Stimulated activated CD8-positive, alpha-beta memory T cell treated with anti-CD3 and anti-CD28 coated beads, Interleukin-15, amount 100 ng/mL, for 24 hours (primary cell): ENCODE measurements at places on chromosomes 6 and 20.

- no peak for DNase-seq
Measured at GRCh38 chr6:84671183-84671582, 93.2 kb downstream of the TBX18 start.

GRCh38 chr6:144384427-144384826, 99.3 kb downstream of the UTRN start:
- no peak for DNase-seq

DNA sequence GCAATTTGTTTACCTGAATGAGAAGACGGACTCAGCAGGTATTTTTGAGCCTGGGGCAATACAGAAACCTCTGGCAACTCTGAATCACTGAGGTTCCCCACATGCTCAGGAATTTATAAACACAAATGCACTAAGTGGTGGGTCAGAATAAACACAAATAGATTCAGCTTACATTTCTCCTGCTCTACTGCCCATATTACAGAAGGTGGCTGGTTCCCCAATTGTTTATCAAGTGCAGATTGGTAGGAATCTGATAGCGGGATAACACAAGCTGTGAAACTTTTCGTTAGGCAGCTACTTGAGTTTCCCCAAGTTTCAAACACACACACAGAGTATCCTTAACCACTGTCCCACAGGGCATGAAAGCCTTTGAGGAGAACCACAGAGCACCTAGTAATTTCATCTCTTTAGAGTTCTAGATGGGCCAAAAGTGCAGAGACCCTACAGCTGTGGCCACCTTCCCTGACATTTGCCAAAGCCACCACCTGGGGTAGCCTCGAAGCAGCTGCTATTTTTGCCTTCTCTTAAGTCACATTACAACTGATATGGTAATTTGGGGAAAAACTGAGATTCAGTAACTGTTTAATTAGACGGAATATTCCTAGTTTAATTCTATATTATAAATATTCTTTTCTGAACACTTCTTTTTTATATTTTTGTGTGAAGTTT, 204.2 kb upstream of the PTCHD4 start:
- no peak for DNase-seq

GRCh38 chr6:88775866-88776571, 187.4 kb downstream of the RNGTT start:
- no peak for DNase-seq

GRCh38 chr6:39268171-39268570, 38.9 kb upstream of the KCNK5 start:
- no peak for DNase-seq
